ENCODE measurements at places on chromosomes 3 and 15. TPM values are rescaled to one million over a fixed set of nuclear protein-coding genes. Genes with fewer than 3 reads are reported as not detected.
A peak's percentile ranks its signal among the peaks of the same experiment; 100 is the strongest.

DNA sequence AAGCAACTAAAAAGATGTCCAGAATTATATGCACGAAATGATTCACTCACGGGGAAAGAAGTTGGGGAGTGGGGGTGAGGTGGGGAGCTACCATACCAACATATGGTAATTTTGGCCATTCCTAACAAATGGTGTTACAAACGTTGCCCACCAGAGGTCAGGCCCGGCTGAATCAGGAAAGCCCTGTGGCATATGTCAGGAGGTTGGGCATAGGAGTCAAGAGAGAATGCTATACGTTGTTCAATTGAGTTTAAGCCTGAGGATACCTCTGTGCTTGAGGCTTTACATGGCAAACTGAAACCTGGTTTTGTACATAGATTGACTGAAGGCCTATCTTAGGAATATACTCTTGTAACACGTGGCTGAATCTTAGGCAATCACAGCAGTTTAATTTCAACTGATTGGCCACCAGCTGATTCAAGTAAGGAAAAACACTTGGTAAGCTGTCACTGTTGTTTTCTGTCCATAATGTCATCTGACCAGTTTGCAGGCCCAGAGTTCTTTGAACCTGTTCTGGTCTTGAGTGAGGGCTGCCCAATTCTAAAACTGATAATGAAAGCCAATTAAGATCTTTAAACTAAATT, 23.4 kb upstream of the SLC2A2 start:
- DNase-seq, result no peak

GRCh38 chr3:141191097-141191749, 40.4 kb upstream of the PXYLP1 start:
- DNase-seq, result no peak

DNA sequence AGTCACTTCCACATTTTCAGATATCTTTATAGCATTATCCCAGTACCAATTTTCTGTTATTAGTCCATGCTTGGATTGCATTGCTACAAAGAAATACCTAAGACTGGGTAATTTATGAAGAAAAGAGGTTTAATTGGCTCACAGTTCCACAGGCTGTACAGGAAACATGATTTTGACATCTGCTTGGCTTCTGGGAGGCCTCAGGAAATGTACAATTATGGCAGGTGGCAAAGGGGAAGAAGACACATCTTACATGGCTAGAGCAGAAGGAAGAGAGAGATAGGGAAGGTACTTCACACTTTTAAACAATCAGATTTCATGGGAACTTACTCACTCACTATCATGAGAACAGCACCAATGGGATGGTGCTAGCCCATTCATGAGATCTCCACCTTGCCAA, 172.3 kb upstream of the GPR149 start:
- no peak for DNase-seq

DNA sequence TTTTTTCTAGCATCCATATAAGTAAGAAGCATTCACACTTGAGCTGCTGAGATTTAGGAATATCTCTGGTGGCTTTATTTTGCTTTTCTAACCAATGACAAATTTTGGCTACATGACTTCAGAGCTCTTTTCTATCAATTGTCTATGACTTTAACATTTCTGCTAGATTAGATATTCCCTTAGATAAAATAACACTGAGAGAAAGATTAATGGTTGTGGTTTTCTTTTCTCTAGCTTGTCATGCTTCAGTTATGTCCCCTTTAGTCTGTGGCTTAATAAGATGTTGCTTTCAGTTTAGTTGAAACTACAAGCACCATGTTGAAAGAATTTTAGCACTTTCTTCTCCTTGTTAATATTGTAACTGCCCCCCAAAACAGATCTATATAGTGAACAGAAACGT, 665.6 kb upstream of the CCDC54 start:
- no peak for DNase-seq

- no peak for DNase-seq
Observed at GRCh38 chr3:154956815-154957214, 123.3 kb upstream of the MME start.

DNA sequence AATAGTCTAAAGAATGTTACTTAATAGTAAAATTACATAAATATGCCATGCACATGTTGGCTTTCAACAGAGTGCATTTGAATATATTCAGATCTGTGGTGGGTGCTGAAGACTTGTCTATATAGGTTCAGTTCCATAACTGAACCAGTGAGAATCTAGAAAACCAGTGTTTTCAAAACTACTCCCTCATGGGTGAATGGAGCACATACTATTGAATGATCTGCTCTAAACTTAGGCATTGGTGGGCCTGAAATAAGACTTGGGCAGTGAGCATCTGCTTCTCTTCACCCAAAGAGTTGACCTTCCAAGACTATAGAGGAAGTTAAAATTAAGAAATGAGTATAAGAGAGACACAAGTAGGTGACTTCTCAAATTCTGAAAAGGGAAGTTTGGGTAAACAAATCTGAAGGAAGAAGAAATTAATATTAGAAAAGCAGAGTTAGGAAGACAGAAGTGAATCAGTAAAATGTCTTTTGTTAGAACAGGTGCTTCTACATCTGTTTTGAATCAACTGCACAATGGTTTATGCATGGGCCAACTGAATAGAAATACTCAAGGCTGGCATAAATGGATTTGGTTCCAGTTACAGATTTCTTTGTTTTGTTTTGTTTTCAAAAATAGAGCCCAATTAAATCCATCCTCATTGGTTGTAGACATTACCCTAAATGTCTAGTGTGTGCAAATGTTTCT, 19.3 kb downstream of the ALCAM start:
- DNase-seq, result no peak

RNU5B-1 gene
- not detected for total RNA-seq

PPIB gene
- 363 TPM for total RNA-seq

PRICKLE2 gene
- 3.4 TPM for total RNA-seq

GRCh38 chr3:171824824-171825221, 14.5 kb upstream of the PLD1 start:
- no peak for DNase-seq

- DNase-seq, result no peak
Observed at GRCh38 chr3:69214241-69214640, 91.8 kb upstream of the LMOD3 start.

GRCh38 chr15:52019394-52020220, 588 bp downstream of the MAPK6 start:
- DNase-seq, result peak; percentile 46

GRCh38 chr15:73704869-73705645, 20.9 kb downstream of the CD276 start:
- peak; percentile 2 for DNase-seq

DNA sequence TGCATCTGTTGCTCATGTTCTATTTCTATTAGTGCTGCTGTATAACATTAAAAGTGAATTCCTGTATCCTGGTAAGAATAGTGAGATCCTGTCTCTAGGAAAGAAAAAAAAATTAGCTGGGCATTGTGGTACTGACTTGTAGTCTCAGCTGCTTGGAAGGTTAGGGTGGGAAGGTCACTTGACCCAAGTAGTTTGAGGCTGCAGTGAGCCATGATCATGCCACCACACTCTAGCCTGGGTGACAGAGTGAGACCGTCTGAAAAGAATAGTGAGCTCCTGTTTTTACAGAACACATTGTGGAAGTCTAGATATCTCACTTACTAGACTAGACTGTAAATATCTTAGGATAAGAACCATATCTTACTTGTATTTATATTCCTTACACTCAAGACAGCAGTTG, 4.6 kb downstream of the ATP11B start:
- no peak for DNase-seq

CADPS gene
- total RNA-seq, result 0.09 TPM

GRCh38 chr3:132445817-132446216, 28.5 kb downstream of the DNAJC13 start:
- no peak for DNase-seq

CLDN16 gene
- total RNA-seq, result 0.38 TPM

PIF1 gene
- total RNA-seq, result 17.5 TPM

- no peak for DNase-seq
Observed at GRCh38 chr3:30455840-30456239, 150.6 kb upstream of the TGFBR2 start.

Data from esophagus squamous epithelium (tissue), 5 donors.